ENCODE measurements at places on chromosomes 7 and 10. TPM values are rescaled to one million over a fixed set of nuclear protein-coding genes. Genes with fewer than 3 reads are reported as not detected.

DNA sequence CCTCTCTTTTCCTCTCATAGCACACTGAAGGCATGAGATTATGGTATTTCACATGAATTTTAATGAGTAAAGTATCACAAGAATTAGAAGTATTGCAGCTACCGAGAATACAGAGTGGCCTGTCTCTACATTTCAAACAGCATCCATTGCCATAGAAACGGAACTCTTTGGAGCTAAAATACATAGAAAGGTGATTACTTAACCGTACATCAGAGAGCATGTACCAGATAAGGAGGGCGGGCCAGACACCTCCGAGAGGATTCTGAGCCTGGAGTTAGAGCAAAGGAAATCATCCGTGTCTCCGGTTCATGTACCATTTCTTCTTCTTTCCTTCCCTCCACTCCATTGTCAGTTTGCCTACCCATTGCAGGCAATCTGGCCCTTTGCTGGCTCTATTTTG lies 196.7 kb downstream of the KLF6 start:
- no peak overlapping the region for H3K27ac ChIP-seq
- H3K27me3 ChIP-seq = no peaks in the 10 kb centered on the region
- DNase-seq = no peak

DNA sequence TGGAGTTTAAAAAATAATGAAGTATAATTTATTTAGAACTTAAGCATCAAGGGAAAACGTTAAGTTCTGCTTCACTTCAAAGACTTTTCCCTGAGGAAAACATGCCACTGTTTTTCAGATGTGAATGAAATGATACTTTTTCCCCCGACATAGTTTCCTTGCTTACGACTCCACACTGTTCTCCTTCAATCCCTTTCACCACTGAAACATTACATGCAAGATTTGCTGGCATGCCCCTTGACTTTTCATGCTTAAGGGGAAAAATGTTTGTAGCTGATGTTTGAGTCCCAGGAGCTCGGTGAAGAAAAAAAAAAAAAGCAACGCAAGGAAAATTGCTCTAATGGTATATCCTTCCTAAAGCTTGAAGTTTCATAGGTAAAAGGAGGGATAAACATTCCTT lies 10.0 kb downstream of the GLI3 start:
- no peak for DNase-seq
- no peak overlapping the region for H3K4me3 ChIP-seq
- H3K4me1 ChIP-seq = peaks cover 22% of the 10 kb centered on the region
- no peak overlapping the region for H3K27ac ChIP-seq
- no peaks in the 10 kb centered on the region for H3K27me3 ChIP-seq
- H3K36me3 ChIP-seq = peaks cover 6% of the 10 kb centered on the region

- no peak for DNase-seq
- peak overlapping the region; percentile 76 for H3K27ac ChIP-seq
- H3K27me3 ChIP-seq = no peaks in the 10 kb centered on the region
- peaks cover 36% of the 10 kb centered on the region for H3K36me3 ChIP-seq
- no peak overlapping the region for H3K4me3 ChIP-seq
- H3K4me1 ChIP-seq = peaks cover 39% of the 10 kb centered on the region
Measured at GRCh38 chr7:66779669-66780409, 39.3 kb downstream of the RABGEF1 start.

DNA sequence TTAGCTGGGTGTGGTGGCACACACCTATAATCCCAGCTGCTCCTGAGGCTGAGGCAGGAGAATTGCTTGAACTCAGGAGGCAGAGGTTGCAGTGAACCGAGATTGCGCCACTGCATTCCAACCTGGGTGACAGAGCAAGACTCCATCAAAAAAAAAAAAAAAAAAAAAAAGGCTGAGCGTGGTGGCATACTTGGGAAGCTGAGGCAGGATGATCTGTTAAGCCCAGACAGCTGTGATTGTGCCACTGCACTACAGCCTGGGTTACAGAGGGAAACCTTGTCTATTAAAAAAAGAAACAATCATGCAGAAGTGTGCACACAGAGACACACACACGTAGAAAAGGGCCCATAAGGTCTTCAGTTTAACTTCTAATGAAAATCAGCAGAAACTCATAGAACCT lies 150.6 kb downstream of the TPST1 start:
- H3K36me3 ChIP-seq = peaks cover 6% of the 10 kb centered on the region
- H3K27me3 ChIP-seq = no peaks in the 10 kb centered on the region
- peaks cover 34% of the 10 kb centered on the region for H3K4me1 ChIP-seq
- H3K27ac ChIP-seq = no peak overlapping the region

- DNase-seq = no peak
- peaks cover 19% of the 10 kb centered on the region for H3K27me3 ChIP-seq
- peaks cover 6% of the 10 kb centered on the region for H3K36me3 ChIP-seq
- no peak overlapping the region for H3K4me3 ChIP-seq
- no peaks in the 10 kb centered on the region for H3K4me1 ChIP-seq
Measured at GRCh38 chr7:388023-388960, 98.3 kb downstream of the FOXL3 start.

PON1 gene
- total RNA-seq = not detected

- peaks cover 24% of the 10 kb centered on the region for H3K4me1 ChIP-seq
- H3K27ac ChIP-seq = no peak overlapping the region
- DNase-seq = no peak
Measured at GRCh38 chr10:82980321-82980720, 1105.3 kb downstream of the NRG3 start.

DNA sequence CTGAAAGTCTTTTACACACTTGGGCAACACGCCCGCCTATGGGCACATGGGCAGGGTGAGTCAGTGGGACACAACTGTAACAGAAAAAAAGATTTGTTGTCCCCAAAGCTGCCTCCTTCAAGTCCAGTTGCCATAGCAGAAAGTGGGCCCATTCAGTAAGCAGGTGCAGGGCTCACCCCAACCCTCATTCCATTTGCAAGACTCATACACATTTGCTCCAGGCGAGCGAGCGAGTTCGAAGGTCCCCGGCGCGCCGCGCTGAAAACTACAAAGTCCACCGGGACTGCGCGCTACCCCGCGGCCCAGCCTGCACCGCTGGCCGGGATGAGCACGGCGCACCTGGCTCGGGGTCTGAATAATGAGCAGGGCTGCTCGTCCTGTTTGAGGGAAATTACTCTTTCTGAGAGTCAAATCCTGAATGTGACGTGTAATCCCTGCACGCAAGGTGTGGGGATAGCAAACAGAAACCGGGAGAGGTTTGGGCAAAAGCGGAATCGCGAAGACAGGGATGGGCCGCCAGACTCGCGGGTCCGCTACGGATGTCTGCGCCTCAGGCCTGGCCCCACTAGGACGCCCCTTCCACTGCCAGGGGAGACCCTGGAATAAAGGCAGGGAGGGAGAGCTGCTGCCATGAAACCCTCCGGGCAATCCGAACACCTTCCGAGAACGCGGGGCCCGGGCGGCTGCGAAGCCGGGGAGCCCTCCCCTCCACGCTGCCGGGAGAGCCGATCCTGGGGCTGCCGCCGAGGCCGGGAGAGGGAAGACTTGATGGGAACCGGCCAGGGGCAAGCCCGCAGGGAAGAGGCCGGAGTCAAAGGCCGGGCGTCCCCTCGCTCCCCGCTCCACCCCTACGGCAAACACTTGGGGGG lies 982 bp downstream of the COBL start:
- H3K27me3 ChIP-seq = peaks cover 58% of the 10 kb centered on the region
- peaks cover 11% of the 10 kb centered on the region for H3K4me1 ChIP-seq
- H3K4me3 ChIP-seq = peak overlapping the region; percentile 70
- DNase-seq = no peak
- no peak overlapping the region for H3K27ac ChIP-seq
- no peaks in the 10 kb centered on the region for H3K36me3 ChIP-seq

GRCh38 chr10:58150290-58150689 lies 117.4 kb downstream of the IPMK start:
- no peaks in the 10 kb centered on the region for H3K4me1 ChIP-seq
- H3K36me3 ChIP-seq = no peaks in the 10 kb centered on the region
- H3K27ac ChIP-seq = no peak overlapping the region

GRCh38 chr7:125966278-125967048 lies 1036.8 kb upstream of the POT1 start:
- no peak overlapping the region for H3K27ac ChIP-seq
- H3K4me1 ChIP-seq = no peaks in the 10 kb centered on the region
- H3K36me3 ChIP-seq = no peaks in the 10 kb centered on the region
- DNase-seq = no peak

DNA sequence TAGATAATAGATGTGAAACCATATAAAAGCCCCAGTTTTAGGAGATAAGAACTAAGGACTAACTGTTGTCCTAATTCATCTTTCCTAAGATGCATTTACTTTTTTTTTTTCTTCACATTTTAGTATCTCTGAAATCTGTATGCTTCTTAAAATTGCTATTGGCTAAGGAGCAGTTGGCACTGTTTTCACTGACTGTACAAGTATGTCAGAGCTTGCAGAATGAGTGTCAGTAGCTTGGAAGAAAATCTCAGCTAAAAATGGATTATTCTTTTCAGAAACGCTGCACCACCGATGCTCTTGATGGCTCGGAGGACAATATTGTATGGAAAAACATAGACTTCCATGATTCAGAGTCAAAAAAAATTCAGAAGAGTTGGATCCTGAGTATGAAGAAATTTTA lies 91.1 kb upstream of the DNAJB12 start:
- H3K27ac ChIP-seq = no peak overlapping the region
- H3K27me3 ChIP-seq = no peaks in the 10 kb centered on the region

All from chondrocyte (in vitro differentiated cells).